ENCODE measurements at places on chromosomes 1 and 21. TPM values are rescaled to one million over a fixed set of nuclear protein-coding genes. Genes with fewer than 3 reads are reported as not detected.

DNA sequence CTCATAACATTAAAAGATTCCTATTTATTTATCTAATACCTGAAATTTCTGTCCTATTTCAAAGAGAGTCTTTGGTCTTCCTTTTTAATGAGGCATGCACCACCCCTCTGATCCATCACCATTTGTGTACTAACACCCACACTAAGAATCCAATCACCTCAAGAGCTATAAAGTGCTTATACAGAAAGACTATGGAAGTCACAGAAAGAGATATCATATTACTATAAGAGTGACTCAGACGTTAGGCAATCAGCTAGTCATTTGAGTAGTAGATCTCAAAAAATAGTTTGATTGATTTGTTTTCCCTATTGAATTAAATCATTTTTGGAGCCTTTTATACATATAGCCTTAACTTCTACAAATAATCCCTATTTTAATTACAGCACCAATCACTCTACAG is 46.1 kb downstream of the NME7 start:
- H3K4me3 ChIP-seq: no peak overlapping the region
- H3K4me1 ChIP-seq: peaks cover 6% of the 10 kb centered on the region
- H3K27me3 ChIP-seq: no peaks in the 10 kb centered on the region
- H3K36me3 ChIP-seq: no peaks in the 10 kb centered on the region
- H3K27ac ChIP-seq: no peak overlapping the region
- peak; percentile 28 for DNase-seq

DNA sequence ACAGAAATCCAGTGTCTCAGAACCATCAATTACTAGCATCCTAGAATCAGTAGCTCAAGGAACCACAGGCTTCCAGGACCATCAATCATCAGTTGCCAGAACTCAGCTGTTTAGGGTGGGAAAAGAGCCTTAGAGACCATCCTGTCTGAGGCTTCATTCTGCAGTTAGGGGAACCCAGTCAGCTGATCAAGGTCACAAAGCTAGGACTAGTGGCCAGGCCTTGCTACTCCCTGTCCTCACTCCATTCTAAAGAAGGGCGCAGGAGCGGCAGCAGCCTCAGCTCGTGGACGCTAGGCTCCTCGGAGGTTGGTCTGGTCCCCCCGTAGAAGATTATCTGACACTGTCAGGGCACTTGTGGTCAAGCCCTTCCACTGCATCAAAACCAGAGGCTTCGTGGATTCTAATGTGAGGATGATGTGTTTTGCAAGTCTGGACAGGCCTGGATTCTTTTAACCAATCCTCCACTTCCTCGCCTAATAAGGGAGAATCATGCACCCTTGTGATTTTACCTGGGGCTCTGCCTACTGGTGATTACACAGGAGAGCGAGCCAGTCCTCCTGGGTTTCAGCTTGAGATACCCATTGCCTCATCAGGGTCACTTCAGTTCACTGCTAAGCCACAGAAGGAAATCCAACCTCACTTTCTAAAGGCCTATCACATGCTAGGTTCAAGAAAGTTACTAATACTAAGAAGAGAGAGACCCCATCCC is 41.7 kb upstream of the IFFO2 start:
- peaks cover 6% of the 10 kb centered on the region for H3K4me1 ChIP-seq
- no peaks in the 10 kb centered on the region for H3K27me3 ChIP-seq
- H3K36me3 ChIP-seq: no peaks in the 10 kb centered on the region

DNA sequence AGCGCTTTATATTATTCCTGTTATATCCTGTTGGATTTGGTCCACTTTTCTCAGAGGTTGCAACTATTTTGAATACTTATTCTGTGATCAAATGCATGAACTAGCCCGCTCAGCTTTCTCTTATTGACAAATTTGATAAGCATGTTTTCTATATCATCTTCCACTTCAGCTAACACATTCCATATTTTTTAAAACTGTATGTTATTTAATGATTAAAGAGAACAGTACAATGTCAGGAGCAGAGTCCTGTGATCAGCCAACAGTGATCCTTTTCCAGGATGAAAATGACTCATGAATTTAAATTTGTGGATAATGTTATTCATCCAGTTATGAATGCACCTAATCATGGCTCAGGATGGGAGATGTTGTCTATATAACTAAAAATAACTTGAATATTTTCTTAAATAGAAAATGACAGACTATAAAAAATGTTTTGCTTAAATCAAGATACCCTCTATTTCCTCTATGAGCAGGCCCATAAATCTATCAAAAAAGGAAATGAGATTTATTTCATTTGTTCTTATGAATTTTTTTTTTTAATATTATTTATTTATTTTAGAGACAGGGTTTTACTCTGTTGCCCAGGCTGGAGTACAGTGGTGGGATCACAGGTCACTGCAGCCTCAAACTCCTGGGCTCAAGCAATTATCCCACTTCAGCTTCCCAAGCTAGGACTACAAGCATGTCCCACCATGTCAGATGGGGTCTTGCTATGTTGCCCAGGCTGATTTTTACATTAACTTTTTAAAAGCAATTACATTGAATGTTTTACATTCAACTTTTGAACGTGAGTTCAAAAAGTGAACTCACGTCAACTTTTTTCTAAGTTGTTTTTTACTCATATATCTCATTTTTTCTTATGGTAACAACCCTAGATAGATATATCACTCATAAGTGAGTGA is 12.5 kb downstream of the BPNT1 start:
- DNase-seq: no peak
- H3K4me1 ChIP-seq: no peaks in the 10 kb centered on the region
- 0 out of 2 replicates have a peak, but pooled peaks cover 6% of the 10 kb centered on the region for H3K36me3 ChIP-seq
- H3K27me3 ChIP-seq: no peaks in the 10 kb centered on the region
- no peak overlapping the region for H3K4me3 ChIP-seq

DNA sequence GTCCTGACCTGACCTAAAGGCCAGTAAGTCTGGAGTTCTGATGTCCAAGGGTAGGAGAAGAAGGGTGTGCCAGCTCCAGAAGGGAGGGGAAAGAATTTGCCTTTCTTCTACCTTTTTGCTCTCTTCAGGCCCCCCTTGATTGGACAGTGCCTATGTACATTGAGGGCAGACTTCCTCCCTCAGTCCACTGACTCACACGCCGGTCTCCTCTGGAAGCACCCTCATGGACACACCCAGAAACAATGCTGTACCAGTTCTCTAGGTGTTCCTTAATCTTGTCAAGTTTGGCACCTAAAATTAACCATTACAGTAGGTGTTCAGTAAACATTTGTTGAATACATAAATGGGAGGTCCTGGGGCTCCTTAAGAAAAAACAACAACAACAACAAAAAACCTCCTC is 51.0 kb upstream of the POU2F1 start:
- H3K27ac ChIP-seq: no peak overlapping the region
- no peak overlapping the region for H3K4me3 ChIP-seq
- DNase-seq: no peak
- no peaks in the 10 kb centered on the region for H3K27me3 ChIP-seq
- no peaks in the 10 kb centered on the region for H3K36me3 ChIP-seq
- H3K4me1 ChIP-seq: peaks cover 17% of the 10 kb centered on the region

- DNase-seq: no peak
- H3K4me1 ChIP-seq: no peaks in the 10 kb centered on the region
- H3K4me3 ChIP-seq: no peak overlapping the region
- H3K27me3 ChIP-seq: peaks cover 9% of the 10 kb centered on the region
Observed at GRCh38 chr1:175833502-175833901, 90.1 kb upstream of the TNR start.

- no peak for DNase-seq
- no peaks in the 10 kb centered on the region for H3K27me3 ChIP-seq
- no peak overlapping the region for H3K27ac ChIP-seq
- H3K36me3 ChIP-seq: no peaks in the 10 kb centered on the region
- H3K4me1 ChIP-seq: peaks cover 6% of the 10 kb centered on the region
- no peak overlapping the region for H3K4me3 ChIP-seq
Observed at GRCh38 chr1:64601207-64601606, 131.3 kb downstream of the CACHD1 start.

DNA sequence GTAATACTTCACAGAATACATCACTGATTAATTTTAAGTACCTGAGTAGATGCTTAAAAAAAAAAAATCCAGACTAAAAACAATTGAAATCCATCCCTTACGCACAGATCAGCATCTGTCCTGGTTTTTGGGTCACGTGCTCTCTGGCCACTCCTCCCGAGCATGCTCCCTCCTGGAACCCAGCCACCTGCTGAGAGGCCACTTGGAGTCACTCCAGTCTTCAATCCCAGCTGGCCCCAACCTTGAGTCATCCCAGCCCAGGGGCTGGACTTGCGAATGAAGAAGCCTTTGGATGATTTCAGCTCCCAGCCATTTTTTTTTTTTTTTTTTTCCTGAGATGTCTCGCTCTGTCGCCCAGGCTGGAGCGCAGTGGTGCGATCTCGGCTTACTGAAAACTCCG is 8.9 kb downstream of the MAP1LC3C start:
- no peak overlapping the region for H3K27ac ChIP-seq
- peaks cover 22% of the 10 kb centered on the region for H3K4me1 ChIP-seq
- no peaks in the 10 kb centered on the region for H3K36me3 ChIP-seq
- DNase-seq: peak; percentile 76
- no peaks in the 10 kb centered on the region for H3K27me3 ChIP-seq

DNA sequence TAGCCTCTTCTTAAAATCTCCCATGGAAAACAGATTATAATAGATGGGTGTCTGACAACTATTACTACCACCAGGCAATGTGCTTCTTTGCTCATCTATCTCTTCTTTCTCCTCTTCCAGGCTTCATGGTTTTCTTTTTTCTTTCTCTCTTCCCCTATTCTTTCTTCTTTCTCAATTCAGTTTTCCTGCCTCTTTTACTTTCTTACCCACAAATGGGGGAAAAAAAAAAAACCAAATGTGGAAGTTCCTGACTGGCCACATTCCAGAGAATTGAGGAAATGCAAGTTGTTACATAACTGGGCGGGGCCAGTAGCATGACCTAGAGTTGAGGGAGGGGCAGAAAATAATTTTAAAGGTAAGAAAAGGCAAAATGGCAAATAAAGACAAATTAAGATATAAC is 10.9 kb upstream of the SMG7 start:
- no peak overlapping the region for H3K27ac ChIP-seq
- no peaks in the 10 kb centered on the region for H3K36me3 ChIP-seq
- no peak overlapping the region for H3K4me3 ChIP-seq
- DNase-seq: no peak
- H3K27me3 ChIP-seq: no peaks in the 10 kb centered on the region

GRCh38 chr1:234528074-234528865 is 49.3 kb upstream of the TARBP1 start:
- H3K4me3 ChIP-seq: no peak overlapping the region
- no peak for DNase-seq
- H3K4me1 ChIP-seq: peaks cover 8% of the 10 kb centered on the region
- no peak overlapping the region for H3K27ac ChIP-seq
- H3K27me3 ChIP-seq: no peaks in the 10 kb centered on the region

DNA sequence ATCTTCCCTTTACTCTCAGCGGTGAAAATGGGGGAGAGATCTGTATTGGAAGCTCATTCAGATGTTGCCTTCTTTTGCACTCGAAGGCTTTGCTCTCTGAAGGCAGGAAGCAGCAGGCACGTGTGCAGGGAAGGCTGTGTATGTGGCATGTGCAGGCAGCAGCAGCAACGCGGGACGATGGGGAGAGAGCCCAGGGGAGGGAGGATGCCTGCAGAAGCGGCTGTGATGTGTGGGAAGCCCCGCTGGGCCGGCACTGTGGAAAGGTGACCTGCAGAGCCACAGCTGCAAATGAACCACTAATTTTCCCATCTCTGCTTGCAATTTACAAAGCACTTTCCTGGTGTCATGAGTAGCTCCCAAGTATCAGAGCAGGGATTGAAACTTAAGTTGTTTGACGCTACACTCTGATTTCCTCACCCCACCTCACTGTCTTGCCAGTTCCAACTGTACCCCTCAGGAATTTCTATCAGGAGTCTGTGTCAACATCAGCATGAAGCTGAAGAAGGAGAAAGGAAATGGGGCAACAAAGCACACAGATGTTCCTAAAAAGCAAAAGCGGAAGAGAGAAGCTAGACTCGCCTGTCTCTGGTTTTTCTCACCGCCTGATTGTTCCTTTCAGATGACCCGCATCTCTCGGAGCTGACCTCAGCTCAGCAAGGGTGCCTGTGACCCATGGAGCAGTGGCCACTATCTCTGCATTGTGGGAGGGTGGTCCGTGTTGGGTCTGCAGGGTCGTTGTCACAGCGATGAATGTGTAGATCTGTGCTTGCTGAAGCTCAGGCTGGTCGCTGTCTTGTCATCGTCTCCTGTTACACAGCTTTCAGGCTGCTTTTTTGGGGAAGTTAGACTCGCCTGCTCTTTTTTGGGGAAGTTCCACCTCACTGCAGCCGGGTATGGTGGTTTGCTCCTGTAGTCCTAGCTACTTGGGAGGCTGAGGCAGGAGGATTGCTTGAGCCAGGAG is 156.1 kb downstream of the KIF26B start:
- H3K4me3 ChIP-seq: no peak overlapping the region
- no peaks in the 10 kb centered on the region for H3K36me3 ChIP-seq
- H3K4me1 ChIP-seq: no peaks in the 10 kb centered on the region
- no peak overlapping the region for H3K27ac ChIP-seq
- DNase-seq: no peak

DNA sequence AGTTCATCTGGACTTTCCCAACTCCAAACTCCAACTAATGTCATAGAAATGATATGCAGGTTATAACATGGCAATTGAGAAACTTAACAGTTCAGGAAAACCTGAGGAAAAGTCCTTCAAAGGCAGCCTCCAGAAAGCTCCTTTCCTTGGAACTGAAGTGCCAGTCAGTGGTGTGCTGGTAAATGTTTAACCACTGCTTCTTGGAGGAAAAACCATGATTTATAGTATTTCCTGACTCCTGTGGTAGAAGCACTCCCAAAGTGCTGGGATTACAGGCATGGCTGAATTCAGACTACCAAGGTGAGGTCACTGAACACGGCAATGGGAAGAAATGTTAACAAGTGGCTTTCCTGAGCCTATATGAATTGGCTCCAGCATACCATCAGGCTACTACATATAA is 26.7 kb upstream of the ZNHIT6 start:
- H3K4me3 ChIP-seq: no peak overlapping the region
- no peaks in the 10 kb centered on the region for H3K36me3 ChIP-seq
- no peak overlapping the region for H3K27ac ChIP-seq
- no peaks in the 10 kb centered on the region for H3K27me3 ChIP-seq
- no peaks in the 10 kb centered on the region for H3K4me1 ChIP-seq
- DNase-seq: no peak

DNA sequence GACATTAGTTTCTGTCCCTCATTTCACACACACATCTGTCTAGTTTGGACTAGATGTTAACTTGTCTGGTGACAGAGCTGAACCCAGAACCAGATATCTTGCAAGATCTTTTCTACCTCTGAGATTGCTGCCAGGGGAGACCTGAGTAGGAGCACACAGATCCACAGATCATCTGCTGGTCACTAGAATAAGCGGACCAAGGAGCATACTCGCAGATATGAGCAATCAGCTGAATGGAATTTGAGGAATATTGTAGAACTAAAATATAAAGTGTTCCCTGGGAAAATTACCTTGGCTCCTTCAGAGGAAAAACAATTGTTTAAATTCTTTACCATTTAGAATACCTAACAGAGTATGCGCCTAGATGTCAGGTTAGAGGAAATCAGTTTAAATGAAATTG is 90.7 kb downstream of the TNFSF18 start:
- H3K27ac ChIP-seq: no peak overlapping the region
- H3K27me3 ChIP-seq: no peaks in the 10 kb centered on the region
- no peaks in the 10 kb centered on the region for H3K4me1 ChIP-seq
- DNase-seq: no peak
- H3K4me3 ChIP-seq: no peak overlapping the region

GRCh38 chr1:79588719-79589118 is 582.2 kb upstream of the ADGRL4 start:
- H3K4me1 ChIP-seq: no peaks in the 10 kb centered on the region
- no peaks in the 10 kb centered on the region for H3K36me3 ChIP-seq
- no peak overlapping the region for H3K4me3 ChIP-seq
- no peak for DNase-seq
- H3K27ac ChIP-seq: no peak overlapping the region
- no peaks in the 10 kb centered on the region for H3K27me3 ChIP-seq

PRKCZ gene
- 46.8 TPM for total RNA-seq

CD1B gene
- not detected for total RNA-seq

DNAH14 gene
- total RNA-seq: 33.2 TPM

PTGFRN gene
- 60.6 TPM for total RNA-seq

TINAGL1 gene
- total RNA-seq: 57.9 TPM

RCAN3 gene
- 13.3 TPM for total RNA-seq
